Mammary microvascular endothelial cell (primary cell): ENCODE measurements at places on chromosomes 1 and 21. TPM values are rescaled to one million over a fixed set of nuclear protein-coding genes. Genes with fewer than 3 reads are reported as not detected.

Gene FMO2
- total RNA-seq: not detected in 2 replicates

Gene HSD11B1
- 0.10 and 0.13 TPM in 2 replicates for total RNA-seq

Gene PARK7
- 255 and 274 TPM in 2 replicates for total RNA-seq

Gene CACNA1S
- not detected in 2 replicates for total RNA-seq

Gene KMO
- not detected in 2 replicates for total RNA-seq

Gene EXTL1
- not detected in 2 replicates for total RNA-seq

Gene HES3
- not detected in 2 replicates for total RNA-seq

Gene MAD2L2
- 43.5 and 49.7 TPM in 2 replicates for total RNA-seq

Gene UTS2
- total RNA-seq: not detected in 2 replicates

Gene CTSK
- 2.6 and 4.3 TPM in 2 replicates for total RNA-seq

Gene CLCNKB
- total RNA-seq: not detected in 2 replicates

Gene ZYG11A
- total RNA-seq: 0.54 and 1.1 TPM in 2 replicates

Gene KPRP
- total RNA-seq: not detected in 2 replicates

Gene CYYR1
- total RNA-seq: 22.7 and 28.9 TPM in 2 replicates

Gene CHRNB2
- 0.10 TPM in 1 of 2 replicates, not detected in the other for total RNA-seq

Gene WNT3A
- total RNA-seq: not detected in 2 replicates

Gene TNFRSF14
- 99.8 and 104 TPM in 2 replicates for total RNA-seq

Gene RNPEP
- total RNA-seq: 82.2 and 87.0 TPM in 2 replicates

Gene IGSF21
- not detected in 2 replicates for total RNA-seq

Gene PGLYRP3
- not detected in 2 replicates for total RNA-seq

Gene PRDM16
- total RNA-seq: not detected in 2 replicates

Gene CATSPERE
- 0.05 and 0.13 TPM in 2 replicates for total RNA-seq

Gene PTGFR
- 0.87 and 1.7 TPM in 2 replicates for total RNA-seq

Gene ARTN
- 0.05 TPM in 1 of 2 replicates, not detected in the other for total RNA-seq

Gene GNG12
- total RNA-seq: 185 and 195 TPM in 2 replicates

Gene S100A1
- total RNA-seq: not detected in 2 replicates

Gene ZP4
- not detected in 2 replicates for total RNA-seq

Gene MCOLN3
- not detected in 2 replicates for total RNA-seq

Gene LCE3E
- not detected in 2 replicates for total RNA-seq

Gene HSPB7
- not detected in 2 replicates for total RNA-seq

Gene SPRR2B
- not detected in 2 replicates for total RNA-seq

Gene PRR9
- total RNA-seq: not detected in 2 replicates

Gene HTR6
- not detected in 2 replicates for total RNA-seq

Gene KLHDC7A
- not detected in 2 replicates for total RNA-seq
